ENCODE measurements at places on chromosomes 16 and 17. TPM values are rescaled to one million over a fixed set of nuclear protein-coding genes. Genes with fewer than 3 reads are reported as not detected.

USH1G gene
- total RNA-seq, result 0.22 TPM

EVPLL gene
- 5.7 TPM for total RNA-seq

TMEM238L gene
- not detected for total RNA-seq

C17orf67 gene
- 4.3 TPM for total RNA-seq

GRCh38 chr17:49566668-49567071 is 9.0 kb upstream of the NXPH3 start:
- DNase-seq, result no peak

DNA sequence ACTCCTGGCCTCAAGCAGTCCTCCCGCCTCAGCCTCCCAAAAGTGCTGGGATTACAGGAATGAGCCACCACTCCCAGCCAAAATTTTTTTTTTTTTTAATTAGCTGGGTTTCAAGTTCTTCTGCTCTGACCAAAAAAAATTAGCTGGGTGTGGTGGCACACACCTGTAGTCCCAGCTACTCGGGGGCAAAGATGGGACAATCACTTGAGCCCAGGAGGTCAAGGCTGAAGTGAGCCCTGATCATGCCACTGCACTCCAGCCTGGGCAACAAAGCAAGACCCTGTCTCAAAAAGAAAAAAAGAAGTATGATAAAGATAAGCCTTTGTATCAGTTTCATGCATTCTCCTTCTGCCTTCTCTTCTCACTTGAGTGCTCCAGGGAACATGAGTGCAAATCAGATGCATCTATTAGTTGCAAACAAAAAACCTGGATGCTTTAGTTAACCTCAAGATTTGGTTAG is 1.9 kb downstream of the NQO1 start:
- no peak for DNase-seq

DNA sequence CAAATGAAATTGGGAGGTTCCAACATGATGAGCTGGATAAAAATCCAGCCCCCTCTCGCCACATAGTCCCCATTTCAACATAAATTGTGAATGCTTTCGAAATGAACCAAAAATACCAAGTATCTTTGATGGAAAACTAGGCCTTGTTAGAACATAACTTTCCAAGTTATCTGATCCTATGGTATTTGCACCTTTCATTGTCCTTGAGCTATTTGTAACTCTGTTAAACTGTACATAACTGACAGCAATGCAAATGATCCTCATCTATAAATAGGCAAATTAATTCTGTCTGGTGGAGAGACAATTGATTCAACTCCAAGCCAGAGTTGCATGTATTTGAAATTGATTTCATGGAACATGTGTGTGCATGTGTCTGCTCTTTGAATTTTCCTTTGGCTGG is 18.2 kb downstream of the CMTM4 start:
- no peak for DNase-seq

DNA sequence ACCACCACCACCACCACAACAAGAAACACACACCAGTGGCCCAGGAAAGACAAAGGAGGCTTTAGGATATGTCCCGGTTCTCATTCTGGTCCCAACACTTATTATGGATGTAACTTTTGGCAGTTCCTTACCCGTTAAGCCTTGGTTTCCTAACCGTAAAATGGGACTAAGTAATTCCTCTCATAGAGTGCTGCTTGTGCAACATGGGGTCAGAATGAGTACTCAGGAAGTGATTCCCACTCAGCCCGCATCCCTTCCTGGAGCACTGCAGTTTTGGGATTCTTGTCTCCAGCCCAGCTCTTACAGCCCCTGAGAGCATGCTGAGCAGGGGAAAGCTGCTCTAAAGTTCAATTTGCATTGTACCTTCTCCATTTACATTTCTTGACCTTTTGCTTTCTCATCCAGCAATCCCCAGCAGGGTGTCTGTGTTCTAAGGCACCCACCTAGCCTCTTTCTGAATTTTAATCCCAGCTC is 262.6 kb downstream of the PRKCA start:
- no peak for DNase-seq
